ENCODE measurements at places on chromosomes 6 and 20.

GRCh38 chr6:20707870-20708269 lies 173.6 kb downstream of the CDKAL1 start:
- no peak for DNase-seq

DNA sequence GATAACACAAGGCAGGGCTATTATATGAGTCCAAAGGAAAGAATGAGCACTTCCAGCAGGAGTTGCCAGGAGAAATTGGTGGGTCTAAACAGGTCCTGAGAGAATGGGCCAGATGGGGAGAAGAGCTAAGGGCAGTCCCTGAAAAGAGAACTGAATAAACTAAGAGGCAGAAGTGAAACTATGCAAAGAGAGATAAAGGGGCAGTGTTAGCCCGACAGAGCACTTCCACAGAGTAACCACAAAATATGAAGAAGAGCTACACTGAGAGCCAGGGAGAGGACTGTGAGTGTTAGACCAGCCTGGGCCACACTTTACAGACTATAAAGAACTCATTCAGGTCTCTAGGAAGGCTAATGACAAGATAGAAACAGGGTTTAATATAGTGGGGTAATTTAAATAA lies 43.8 kb downstream of the RALGAPA2 start:
- DNase-seq = no peak

- DNase-seq = no peak
Observed at GRCh38 chr20:32609111-32609773, 24.1 kb upstream of the NOL4L start.

GRCh38 chr6:35719830-35720733 lies 16.8 kb upstream of the ARMC12 start:
- DNase-seq = peak; percentile 40

DNA sequence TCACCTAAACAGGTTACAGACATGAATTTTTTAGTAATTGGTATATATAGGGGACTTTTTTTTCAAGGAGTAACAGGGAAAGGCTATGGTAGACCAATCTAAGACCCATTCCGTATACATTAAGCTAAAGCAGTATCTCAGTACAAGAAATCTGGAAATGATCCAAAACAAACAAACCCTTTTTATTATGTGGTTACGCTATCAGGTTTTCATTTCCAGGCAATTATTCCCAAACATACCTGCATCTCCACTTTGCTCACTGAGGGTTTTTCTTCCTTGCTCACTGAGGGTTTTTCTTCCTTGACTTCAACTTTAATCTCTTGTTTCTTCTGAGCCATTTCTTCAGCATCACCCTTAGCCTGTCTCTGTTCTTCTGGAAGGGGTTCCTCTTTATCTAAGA lies 107.3 kb downstream of the EPB41L2 start:
- no peak for DNase-seq

- no peak for DNase-seq
Observed at GRCh38 chr20:52448513-52449232, 257.1 kb upstream of the ZFP64 start.

All from activated CD4-positive, alpha-beta T cell treated with anti-CD3 and anti-CD28 coated beads, Interleukin-10, Interleukin-2, amounts not matched to agents 100 ng/mL and 50 ng/mL, durations not matched to agents 16 hours and 8 hours (primary cell).